ENCODE measurements at places on chromosomes 11 and 22.
A peak's percentile ranks its signal among the peaks of the same experiment; 100 is the strongest.

GRCh38 chr11:61514050-61514917 is 5.7 kb downstream of the LRRC10B start:
- DNase-seq: no peak

- DNase-seq: no peak
Observed at GRCh38 chr11:127894316-127894715, 693.0 kb downstream of the ETS1 start.

- no peak for DNase-seq
Observed at GRCh38 chr11:112471731-112472130, 211.1 kb upstream of the PLET1 start.

DNA sequence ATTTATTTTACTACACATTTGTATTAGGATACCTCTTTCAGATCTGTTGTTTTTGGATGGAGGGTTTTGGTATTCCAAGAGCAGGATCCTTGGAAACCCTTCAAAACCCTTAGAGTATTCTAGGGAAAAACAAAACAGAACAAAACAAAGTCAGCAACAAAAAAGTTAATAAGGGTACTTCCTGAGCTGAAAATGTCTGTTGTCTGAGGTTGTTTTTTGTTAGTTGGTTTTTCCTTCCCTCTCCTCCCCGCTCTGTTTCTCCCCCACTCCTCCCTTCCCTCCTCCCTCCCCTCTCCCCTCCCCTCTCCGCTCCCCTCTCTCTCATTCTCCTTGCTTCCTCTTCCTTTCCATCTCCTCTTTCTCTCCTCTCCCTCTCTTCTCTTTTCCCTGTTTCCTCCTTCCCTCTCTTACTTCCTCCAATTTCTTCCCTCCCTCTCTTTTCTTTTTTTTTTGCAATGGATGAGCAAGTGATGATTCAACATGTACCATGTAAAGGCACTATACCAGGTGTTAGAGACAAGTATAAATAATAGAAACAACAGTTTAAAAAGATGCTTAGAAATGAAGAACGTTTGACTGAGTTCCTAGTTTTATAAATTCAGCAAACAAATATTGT is 160.6 kb downstream of the TMEM135 start:
- DNase-seq: no peak

DNA sequence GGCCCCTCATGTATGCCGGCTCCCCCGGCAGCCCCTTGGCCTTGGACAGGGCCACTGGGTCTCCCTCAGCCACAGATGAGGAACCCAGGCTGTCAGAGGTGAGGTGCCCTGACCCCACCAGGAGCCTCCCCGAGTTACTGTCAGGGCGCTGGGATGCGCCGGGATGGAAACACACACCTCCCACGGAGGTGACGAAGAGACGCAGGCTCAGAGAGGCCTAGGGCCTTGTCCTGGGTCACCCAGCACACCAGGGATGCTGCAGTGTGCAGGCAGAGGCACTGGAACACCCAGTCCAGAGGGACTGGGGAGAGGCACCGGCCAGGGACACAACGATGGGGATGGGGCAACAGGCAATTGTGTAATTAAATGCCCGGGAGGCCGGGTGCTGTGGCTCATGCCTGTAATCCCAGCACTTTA is 81.2 kb upstream of the PRR5 start:
- no peak for DNase-seq

GRCh38 chr11:106879832-106880546 is 138.3 kb downstream of the GUCY1A2 start:
- DNase-seq: peak; percentile 55

- DNase-seq: no peak
Observed at GRCh38 chr11:110472858-110473257, 43.1 kb downstream of the FDX1 start.

DNA sequence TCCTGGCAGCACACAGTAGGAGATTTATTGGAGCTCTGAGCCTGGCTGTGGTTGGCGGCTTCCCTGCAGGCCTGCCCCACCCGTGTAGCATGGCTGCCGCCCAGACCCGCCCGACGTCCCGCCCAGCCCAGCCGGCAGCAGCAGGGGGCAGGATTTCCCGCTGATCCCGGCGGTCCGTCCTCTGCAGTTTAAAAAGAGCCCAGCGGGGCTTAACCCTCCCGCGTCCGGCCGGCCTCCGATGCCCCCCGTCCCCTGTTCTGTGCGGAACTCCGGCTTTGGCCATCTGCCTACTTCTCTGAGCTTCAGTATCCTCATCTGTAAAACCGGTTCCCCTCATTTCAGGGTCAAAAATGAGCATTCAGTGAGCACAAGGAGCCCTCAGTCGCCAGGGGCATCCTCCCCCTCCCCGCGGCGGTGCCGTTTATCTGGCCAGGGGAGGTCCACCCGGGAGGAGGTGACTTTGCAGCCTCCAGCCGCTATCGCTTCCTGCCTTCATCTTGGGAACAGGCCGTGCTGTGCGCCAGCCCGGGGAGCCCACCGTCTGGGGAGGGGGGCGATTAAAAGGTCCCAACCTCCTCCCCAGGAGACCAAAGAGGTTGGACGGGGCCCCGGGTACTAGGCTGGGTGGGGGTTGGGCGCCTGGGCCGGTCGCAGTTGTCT is at the start of gene GAS2L1:
Gene GAS2L1, plus strand, starts transcription at position 476 of the 660 bp plus-strand sequence. CDS start 1,456 bp downstream, outside the sequence.
- peak; percentile 61 for DNase-seq

DNA sequence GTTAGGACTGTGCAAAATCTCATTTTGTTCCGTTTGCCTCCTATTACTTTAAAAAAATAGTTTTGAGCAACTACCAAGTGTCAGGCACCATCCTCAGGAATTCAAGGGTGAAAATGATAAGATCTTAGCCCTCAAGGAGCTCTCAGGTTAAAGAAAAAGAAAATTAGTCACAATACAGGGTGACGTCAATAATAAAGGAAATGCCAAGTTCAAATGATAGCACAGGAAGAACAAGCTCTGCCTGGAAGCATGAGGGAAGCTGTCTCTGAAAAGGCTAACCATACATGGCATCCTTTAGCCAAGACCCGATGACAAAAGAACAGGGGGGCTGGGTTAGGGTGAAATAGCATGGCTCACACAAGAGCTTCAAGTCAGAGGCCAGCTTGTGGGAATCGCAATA is 11.1 kb upstream of the MPZL2 start:
- DNase-seq: no peak

DNA sequence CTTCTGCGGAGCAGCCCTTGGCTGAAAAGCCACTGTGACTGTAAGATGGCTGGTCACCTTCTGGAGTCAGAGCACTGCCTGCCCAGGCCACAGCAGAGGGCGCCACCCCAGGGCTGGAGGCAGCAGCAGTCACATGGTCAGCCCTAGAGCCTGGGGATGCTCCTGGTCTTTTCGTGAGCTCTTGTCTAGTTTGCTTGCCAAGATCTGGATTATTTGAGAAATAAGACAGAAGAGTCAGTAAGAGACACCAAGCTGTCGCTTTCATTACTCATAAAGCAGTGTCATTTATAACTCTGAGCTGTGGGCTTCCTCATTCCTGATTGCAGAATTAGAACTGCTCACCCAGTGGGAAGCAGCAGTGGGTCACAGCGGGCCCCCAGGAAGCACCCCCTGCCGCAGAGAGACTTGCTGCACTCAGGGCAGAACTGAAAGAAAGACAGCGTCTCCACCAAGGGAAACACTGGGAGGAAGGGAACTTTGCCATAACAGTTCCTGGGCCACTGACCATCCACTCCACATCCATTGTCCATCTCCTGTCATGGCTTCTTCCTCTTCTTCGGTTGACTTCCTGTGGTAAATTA is 56.7 kb downstream of the PPP6R2 start:
- peak; percentile 9 for DNase-seq

DNA sequence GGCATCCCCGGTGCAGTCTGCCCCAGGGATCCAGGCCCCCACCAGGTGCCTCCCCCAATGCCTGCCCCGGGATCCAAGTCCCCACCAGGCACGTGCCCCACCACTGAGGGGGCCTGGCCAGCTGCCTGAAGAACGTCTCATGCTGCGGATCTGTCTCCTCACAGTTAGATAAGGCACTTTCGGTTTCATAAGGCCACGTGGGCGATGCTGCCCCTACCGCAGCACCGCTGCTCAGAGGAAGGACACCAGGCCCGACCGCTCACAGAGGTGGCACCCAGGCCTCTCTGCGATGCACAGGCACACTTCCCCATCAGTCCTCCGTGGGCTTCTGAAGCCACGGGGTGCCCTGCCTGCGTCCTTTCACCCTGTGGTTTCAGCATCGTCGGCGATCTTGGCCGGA is 68.1 kb upstream of the BID start:
- DNase-seq: no peak

GRCh38 chr11:119153049-119153818 is 4.4 kb downstream of the ABCG4 start:
- no peak for DNase-seq

DNA sequence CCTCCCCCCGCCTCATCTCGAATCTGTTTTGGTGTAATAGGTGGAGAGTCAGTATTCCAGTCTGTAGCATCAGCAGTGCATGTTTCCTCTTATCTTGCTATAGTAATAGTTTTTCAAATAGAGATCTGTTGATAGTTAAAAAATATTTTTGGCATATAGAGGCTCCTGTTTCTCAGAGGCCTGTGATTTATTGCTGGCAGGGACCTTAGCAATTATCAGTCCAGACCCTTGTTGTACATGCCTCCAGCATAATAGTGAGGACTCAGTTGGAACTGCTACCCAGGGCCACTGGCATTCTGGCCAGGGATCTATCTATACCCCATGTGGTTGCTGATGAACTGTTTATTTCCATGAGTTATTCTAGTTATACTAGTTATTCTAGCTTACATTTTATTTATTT is 52.6 kb downstream of the SPECC1L start:
- DNase-seq: no peak

GRCh38 chr11:5289696-5290095 is 12.1 kb downstream of the OR51B4 start:
- no peak for DNase-seq

GRCh38 chr11:68552542-68552941 is 92.0 kb downstream of the PPP6R3 start:
- DNase-seq: no peak

DNA sequence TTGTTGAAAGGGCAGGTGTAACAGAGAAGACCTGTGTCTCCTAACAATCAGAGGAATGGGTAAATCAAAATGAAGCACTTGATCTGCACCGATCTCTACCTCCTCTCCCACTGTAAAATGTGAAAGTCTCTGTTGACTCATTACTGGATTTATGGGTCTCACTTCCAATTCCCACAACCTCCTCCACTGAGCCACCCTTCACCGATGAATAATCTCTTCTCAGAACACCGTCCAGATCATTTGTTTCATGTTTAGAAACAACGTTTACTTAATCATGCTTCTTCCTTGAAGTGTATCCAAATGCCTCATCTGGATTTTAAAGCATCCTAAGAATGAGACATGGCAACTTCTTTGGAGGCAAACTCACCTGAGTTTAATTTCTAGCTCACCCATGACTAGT is 643.6 kb downstream of the ETS1 start:
- DNase-seq: no peak

GRCh38 chr22:26711205-26711963 is 54.0 kb downstream of the MIAT start:
- no peak for DNase-seq

GRCh38 chr11:70913715-70914231 is 338.6 kb downstream of the SHANK2 start:
- peak; percentile 33 for DNase-seq

- no peak for DNase-seq
Observed at GRCh38 chr22:34501366-34501965, 564.5 kb upstream of the ISX start.

- DNase-seq: no peak
Observed at GRCh38 chr11:28903716-28904115, 795.5 kb downstream of the METTL15 start.

GRCh38 chr11:36186340-36187175 is 102.7 kb downstream of the COMMD9 start:
- DNase-seq: no peak

GRCh38 chr22:31083377-31083768 is 2.3 kb downstream of the SMTN start:
- DNase-seq: no peak

DNA sequence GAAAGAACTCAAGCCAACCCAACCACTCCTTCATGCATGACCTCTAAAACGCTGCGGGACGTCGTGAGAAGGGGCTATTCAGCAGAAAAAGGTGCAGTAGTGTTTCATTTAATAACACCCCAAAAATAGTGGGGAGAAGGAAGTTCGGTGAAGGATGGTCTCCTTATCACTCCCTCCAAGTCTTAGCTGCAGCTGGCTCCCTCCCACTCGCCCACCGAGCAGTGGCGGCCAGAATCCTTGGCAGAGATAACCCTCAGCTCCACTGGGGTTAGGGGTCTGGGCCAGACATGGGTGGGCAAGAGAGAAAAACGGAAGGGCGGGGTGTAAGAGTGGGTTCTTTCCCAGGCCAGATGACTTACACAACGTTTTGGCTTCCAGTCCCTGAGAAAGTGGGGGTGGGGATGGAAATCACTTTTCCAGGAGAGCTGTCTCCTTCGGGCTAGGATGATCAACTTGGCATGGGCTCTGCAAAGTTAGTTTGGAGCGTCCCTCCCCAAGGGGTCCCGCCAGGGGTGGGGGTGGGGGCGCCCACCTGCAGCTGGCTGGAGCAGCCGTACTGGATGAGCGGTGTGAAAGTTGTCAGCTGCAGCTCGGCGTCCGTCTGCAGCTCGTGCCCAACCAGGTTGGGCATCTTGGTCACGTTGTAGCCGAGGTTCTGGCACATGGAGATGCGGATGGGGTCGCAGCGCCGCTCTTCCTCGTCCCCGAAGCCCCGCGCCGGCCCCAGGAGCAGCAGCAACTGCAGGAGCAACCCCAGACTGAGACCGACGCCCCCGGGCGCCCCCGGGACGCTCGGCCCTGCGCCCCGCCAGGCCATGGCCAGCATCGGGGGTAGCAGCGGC is 705 bp downstream of the FZD4 start:
- no peak for DNase-seq

DNA sequence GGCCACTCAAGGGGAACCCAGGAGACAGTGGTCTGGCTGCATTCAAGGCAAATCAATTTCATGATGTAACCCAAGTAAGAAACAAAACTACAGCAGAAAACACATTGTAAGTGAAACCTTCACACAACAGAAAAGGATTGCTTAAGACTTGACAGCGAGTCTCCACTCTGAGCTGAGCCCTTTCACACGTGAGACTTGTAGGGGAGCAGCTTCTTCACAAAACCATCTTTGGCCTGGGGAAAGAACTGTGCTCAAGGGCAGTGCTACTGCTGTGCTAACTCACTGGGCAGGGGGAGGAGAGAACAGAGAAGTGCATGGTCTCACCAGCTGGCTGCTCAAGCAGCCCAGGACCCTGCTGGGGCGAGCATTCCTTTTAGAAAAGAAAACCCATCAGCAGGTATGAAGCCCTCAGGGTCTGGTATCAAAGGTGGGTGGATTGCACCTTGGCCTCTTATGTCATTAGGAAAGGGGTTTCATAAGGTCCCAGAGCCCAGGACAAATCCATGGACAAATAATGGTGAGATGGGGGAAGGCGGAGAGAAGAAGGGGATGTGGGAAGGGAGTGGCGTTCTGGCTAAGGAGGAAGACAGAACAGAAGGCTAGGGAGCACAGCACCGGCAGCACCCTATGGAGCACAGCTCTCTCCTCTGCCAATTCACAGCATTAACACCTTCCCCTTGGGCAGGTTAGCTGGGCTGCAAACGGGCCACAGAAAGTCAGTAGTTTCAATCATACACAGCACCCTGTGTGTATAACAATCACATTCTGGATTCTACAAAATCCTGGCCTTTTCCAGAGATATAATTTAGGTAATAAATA is 20.6 kb upstream of the RAPSN start:
- DNase-seq: no peak

All from neuronal stem cell (in vitro differentiated cells).